ENCODE measurements at places on chromosomes 5 and 9.

GRCh38 chr9:18668944-18669343 is 195.0 kb downstream of the ADAMTSL1 start:
- no peak for DNase-seq

- DNase-seq = no peak
These were observed 114.8 kb downstream of the RGS3 start for GRCh38 chr9:113578279-113578865.

DNA sequence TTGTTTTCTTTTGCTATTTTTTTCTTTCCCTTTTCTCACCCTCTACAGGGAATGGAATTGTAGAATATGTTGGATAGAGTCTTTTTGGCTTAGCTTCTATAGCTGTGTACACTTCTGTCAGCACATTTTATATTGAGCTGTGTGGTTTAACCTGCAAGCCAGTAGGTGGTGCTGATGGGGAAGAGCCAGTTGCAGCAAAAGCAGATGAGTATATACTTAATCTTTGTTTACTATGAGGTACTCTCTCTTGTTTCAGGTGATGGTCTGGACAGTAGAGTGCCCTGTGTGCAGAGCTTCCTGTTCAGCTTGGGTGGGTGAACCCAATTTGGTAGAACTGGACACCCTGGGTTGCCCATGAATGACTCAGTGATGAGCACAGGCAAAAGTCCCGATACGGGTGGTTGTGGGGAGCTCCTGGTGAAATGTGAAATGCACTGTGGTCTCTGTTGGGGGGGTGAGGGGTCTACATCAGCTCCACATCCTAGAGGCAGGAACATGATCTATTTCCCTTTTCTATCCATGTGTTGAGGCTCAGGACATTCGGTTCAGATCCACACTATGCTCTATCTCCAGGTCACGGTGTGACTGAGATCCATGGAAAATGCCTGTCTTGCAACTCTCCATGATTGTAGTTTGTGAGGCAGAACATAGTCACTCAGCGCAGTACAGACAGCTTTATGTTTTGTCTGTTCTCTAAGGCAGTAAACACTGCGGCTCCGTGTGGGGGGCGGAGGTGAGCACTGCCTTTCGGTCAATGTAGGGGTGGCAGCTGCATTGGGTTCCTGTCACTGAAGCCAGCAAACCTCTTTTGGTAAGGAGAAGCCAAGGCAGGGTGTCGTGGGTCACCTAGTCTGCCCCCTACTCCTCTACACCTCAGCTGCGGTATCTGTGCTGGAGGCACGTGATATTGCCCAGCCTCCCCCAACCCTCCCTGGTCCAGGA is 353.2 kb downstream of the PRR16 start:
- no peak for DNase-seq

DNA sequence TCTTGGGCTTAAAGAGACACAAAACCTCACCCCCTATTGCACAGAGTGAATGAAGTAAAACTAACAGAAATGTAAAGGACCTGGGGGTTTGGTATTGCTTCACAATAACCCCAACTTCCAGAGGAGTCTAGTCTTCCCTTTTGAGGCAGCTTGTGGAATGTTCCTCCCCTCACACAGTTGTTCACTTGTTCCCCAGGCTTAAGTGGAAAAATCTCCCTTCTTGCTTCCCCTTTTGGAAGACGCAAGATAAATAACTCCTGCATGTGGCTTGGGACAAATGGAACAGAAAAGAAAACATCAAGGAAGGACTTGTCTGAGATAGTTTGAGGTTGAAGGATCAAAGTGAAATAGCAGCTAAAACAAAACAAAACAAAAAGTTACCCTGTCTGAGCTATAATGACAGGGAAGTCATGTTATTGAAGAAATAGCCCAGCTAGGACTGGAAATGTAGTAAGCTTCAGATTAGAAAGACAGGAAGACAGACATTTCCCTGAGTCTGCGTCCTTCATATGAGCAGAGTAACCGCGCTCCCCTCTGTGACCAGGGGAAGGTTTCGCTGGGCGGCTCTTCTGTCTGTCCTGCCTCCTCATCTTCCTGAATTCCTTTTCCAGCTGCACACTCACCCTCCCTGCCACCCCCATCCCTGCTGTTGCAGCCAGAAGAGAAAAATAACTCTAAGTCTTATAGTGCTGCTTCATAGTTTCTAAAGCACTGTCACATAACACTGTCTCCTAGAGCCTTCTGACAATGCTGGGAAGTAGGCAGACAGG is 8.8 kb downstream of the SPARC start:
- no peak for DNase-seq

DNA sequence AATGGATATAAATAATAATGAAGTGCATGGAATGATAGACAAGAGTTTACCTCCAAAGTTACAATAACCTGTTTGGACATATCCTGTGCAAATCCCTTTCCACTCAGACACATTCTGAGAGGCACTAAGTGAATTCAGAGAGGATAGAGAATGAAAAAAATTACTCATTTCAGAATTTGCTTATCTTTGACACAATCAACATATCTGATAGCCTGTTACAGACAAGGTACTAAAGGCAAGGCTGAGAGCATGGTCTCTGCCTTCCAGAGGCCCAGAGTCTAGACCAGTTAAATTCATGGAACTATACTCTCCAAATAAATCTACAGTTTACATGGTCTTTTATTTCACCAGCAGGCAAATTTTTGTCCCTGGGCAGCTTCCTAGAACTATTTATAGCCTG is 371.8 kb upstream of the PTGER4 start:
- DNase-seq = no peak

GRCh38 chr5:27706832-27707231 is 668.4 kb upstream of the CDH9 start:
- no peak for DNase-seq

GRCh38 chr9:127686461-127687393 is 20.1 kb upstream of the CFAP157 start:
- DNase-seq = no peak

DNA sequence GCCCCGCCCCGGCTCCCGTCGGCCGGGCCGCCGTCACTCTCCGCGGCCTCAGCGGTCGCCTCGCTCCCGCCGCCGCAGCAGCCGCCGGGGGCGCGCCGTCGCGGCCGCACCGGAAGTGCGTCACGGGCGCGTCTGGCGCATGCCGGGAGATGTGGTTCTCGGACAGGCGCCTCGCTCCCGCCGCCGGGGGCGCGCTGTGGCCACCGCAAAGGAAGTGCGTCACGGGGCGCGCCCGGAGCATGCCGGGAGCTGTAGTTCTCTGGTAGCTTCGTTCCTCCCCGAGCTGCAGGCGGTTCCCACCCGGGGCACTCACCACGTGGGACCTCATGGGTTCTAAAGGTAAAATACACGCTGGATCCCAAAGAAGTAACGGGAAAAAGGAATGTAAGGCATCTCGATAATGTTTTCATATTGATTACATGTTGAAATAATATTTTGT is at the start of gene UBAC1:
TSS of gene UBAC1 (minus strand) at position 97 of the 439 bp plus-strand sequence. CDS start 211 bp downstream, outside the sequence.
- peak; percentile 100 for DNase-seq

GRCh38 chr5:139273322-139273571 is 20.3 kb upstream of the MATR3 start:
- DNase-seq = peak; percentile 35

GRCh38 chr5:179123109-179123426 is 62.9 kb downstream of the ZNF354C start:
- DNase-seq = no peak

DNA sequence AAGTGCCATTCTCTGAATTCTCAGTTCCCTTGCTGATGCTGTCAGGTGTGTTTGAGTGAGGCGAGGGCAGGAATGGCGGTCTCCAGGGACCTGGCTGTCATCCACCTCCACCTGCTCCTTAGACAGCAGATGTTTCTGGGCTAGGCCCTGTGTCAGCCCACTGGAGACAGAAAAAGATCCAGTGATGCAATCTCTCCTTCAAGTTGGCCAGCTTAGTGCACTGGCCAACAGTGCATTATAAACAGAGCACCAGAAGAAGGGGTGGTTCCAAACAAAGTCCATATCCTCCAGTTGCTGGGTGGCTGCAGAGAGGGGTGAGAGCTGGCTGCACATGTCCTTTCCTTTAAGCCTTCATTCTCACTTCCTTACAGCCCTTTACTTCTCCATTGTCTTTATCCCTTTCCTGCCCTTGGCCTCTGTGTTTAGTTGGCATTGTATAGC is 26.5 kb downstream of the NANS start:
- no peak for DNase-seq

DNA sequence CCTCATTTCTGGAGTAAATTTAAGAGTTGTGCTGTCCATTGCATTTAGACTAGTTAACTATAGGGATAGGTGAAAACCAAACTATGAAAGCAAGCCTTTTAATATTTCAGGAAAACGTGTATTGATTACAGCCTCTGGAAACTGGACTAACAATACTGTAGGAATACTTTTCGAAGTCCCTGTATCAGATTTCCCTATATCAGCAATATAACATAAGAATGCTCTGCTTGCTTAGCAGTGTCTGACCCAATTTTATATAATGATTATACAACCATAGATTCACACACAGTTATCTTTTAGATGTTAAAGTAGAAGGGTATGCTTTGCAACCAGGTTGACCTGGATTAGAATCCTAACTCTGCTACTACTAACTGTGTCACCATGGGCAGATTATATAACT is 203.1 kb downstream of the WDR70 start:
- DNase-seq = no peak

DNA sequence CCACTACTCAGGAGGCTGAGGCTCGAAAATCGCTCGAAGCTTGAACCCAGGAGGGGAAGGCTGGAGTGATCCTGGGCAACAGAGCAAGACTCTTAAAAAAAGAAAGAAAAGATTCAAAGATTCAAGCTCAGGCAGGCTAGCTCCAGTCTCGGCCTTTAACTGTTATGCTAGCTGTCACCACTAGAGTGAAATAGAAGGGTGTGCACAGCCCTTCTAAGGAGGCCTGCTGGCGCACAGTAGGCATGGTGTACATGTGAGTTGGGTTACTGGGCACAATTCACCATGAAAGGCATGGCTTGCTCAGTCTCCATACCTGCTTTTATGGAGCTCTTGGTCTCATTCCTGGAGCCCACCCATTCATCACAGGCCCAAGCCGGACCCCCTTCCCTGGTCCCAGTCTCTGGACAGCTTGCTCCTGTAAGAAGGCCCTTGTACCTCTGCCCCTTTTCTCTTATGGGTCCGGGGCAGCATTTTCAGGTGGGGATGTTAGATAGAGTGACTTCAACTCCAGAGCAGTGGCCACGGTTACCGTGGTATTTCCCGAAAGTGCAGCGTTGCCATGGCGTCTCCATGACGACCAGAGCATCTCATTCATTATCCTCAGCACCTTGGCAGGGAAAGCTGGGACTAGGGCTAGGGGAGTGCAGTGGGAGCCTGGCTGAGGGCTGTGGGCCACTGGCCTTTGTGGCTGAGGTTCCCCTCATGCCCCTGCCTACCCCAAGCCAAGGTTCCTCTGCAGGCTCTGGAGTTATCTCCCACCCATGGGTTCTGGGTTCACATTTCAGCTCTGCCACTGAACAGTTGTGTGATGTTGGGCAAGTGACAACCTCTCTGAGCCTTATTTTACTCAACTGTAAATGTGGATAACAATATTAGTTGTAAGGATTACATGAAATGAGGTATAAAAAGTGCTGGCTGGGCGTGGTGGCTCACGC is 5.7 kb downstream of the NDST1 start:
- no peak for DNase-seq

- no peak for DNase-seq
These were observed 4.2 kb upstream of the RNF180 start for GRCh38 chr5:64161420-64161819.

GRCh38 chr5:163773226-163773625 is 267.8 kb downstream of the MAT2B start:
- DNase-seq = no peak

DNA sequence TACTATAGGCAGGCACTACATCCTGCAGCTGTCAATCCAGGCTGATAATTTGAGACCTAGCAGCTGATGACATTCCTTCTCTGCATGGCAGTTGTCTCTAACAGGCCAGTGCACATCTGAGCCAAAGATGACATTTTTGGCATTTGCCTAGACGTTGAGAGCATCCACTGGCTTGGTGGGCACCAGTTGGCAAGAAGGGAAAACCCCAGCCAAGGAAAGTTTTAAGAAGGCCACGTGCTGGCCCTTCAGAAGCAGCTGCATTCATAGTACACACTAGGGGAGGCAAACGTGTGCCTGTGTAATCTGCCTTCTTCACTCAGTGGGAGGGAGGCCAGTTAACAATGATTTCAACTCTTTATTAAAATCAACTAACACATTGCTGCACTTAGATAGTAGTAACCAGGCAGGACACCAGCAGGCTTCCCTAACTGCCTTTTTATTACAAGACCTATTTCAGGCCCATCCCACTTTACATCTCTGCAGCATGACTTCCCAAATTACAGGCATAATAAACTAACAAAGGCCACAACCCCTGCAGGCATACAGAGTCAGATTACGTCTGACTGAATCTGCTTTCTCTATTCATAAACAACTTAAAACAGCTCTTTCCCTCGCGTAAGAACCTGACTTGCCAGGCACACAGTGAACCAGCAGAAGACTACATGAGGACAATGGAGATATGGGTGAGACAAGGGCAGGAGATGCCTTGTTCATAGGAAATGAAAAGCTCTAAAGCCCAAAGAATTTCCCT is 576.3 kb downstream of the PDE4D start:
- no peak for DNase-seq

- DNase-seq = no peak
These were observed 595.9 kb downstream of the DTWD2 start for GRCh38 chr5:118392491-118392890.

- no peak for DNase-seq
These were observed 491.8 kb downstream of the ANXA1 start for GRCh38 chr9:73643379-73644013.

GRCh38 chr5:97417986-97418385 is 234.9 kb upstream of the RIOK2 start:
- no peak for DNase-seq

DNA sequence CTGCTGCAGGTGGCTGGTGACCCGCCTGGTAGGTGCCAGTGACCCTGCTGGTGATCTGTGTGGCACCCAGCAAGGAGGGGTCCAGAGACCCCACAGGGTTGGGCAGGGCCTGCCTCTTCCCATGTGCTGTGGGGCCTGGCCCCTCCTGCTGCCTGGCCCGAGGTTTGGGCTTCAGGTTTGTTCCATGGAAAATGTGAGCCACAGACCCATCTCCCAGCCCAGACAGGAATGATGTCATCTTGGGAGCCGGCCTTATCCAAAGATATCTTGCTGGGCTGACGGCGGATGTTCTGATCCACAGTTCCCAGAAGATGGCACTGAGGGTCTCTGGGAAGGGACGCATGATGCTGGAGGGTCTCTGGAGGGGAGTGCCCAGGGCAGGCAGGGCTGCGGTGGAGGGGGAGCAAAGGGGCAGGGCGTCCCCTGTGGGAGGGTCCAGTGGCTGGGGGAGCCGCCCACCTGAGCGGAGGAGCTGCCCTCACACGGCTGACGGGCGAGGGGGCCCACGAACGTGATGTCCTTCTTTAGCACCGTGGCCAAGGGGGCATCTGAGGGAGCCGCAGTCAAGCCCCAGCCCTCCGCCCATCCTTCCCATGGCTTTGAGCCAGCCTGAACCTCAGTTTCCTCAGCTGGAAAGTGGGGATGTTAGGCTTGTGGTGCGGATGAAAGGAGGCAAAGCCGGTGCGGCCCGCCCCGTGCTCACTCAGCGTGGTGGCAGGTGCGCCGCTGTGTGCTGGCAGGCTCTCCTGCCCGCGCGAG is 68.1 kb downstream of the COL5A1 start:
- DNase-seq = peak; percentile 50

All from H54 (cell line).